ENCODE measurements at places on chromosomes 13 and 19.

GRCh38 chr19:46719629-46720502 lies 3.0 kb upstream of the PRKD2 start:
- DNase-seq = no peak

- DNase-seq = no peak
These were observed 3.6 kb upstream of the REXO1 start for GRCh38 chr19:1851654-1852580.

GRCh38 chr19:54203151-54203611 lies 2.5 kb downstream of the RPS9 start:
- no peak for DNase-seq

GRCh38 chr13:24134757-24135156 lies 25.8 kb upstream of the SPATA13 start:
- no peak for DNase-seq

DNA sequence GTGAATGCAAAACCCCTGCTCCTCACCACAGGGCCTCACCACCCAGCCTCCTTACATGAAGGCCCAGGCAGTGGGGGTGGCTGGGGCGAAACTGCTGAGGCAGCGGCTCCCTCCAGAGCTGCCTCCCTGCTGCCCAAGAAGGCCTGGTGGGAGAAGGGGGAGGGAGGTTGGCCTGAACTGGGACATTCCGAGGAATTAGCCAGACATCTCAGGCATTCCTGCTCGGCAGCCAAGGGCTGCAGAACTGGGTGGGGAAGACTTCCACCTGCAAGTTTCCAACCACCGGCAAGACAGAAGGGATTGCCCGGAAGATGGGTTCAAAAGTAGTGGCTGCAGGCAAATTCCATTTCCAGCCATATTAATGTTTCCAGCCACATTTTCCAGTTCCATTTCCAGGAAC lies 2.3 kb upstream of the PSPN start:
- DNase-seq = no peak

DNA sequence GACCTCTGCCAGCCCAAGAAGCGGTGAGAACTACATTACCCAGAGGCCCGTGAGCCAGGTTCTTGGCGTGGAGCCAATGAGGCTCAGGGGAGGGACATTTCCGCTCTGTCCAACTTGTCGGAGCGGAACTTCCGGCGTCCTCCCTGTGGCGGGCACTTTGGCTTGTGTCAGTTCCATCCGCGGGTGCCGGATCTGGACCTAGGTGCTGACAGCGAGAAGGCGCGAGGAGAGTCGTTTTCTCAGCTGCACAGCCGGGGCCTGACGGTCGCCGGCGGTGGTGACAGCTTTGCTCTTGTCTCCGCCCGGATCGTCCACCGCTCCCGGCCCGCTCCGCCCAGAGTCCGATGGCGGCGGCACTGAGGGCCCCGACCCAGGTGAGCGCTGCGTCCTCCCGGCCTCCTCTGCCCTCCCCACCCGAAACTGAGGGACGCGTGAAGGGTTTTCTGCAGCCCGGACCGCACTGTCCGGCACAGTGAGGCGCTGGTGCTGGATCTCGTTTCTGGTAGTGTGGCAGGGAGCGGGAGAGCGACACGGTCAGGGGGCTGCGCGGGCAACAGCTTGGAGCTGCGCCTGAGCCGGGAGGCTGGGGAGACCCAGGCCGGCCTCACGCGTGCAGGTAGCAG lies at the start of gene ZNF530:
ZNF530 (plus strand) TSS at position 125 of the 623 bp plus-strand sequence. CDS start 4,461 bp downstream, outside the sequence.
- DNase-seq = no peak

DNA sequence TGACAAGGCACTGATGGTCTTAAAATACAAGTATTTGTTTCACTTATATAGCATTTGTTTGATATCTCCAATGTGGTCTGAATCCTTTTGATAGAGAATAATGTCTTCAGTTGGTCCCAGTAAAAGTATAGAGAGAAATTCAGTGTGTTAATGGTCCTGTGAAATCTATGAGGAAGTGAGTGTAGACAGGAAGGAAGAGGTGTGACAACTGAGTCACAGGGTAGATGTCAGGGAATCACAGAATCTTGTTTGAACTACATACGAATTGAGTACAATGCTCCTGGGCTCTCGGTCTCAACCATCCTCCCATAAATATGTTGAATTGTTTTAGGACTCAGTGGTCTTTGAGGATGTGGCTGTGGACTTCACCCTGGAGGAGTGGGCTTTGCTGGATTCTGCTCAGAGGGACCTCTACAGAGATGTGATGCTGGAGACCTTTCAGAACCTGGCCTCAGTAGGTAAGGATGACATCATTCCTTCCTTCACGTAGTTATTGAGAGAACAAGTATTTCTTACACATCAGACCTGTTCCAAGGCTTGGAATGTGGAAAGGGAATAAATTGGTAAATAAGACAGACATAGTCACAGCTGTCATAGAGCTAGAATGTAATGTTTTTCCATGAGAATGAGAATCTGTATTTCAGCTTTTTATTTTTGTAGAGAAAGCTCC lies 9.1 kb downstream of the ZNF555 start:
- DNase-seq = no peak

- no peak for DNase-seq
These were observed at the start of gene HCST for GRCh38 chr19:35901854-35902661. HCST (plus strand) TSS chr19:35902529; CDS start chr19:35902594, 65 bp downstream.

GRCh38 chr19:56639217-56639616 lies 3.7 kb upstream of the SMIM17 start:
- DNase-seq = no peak

GRCh38 chr19:1809678-1810077 lies 2.4 kb downstream of the ATP8B3 start:
- DNase-seq = no peak

DNA sequence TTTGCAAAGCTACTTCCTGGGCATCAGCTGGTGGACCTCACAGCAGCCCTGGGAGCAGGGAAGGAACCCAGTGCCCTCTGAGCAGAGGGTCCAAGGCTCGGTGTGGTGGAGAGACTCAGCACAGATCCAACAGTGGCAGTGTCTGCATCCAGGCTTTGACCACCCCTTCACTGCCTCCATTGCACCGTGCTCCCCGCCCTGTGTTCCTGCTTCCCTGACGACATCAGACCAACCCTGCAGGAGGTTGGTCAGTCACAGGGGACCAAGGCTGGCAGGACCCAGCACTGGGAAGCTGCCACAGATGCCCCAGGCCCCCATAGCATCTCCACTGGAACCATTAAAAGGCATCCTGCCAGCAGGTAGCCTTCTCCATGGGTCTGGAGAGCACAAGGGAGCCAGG lies 7.8 kb upstream of the VSTM2B start:
- no peak for DNase-seq

GRCh38 chr19:5487222-5487621 lies 32.0 kb downstream of the ZNRF4 start:
- no peak for DNase-seq
